ENCODE measurements at places on chromosomes 1 and 21.

- no peak for DNase-seq
These were observed 17.0 kb downstream of the NEK7 start for GRCh38 chr1:198173832-198174231.

DNA sequence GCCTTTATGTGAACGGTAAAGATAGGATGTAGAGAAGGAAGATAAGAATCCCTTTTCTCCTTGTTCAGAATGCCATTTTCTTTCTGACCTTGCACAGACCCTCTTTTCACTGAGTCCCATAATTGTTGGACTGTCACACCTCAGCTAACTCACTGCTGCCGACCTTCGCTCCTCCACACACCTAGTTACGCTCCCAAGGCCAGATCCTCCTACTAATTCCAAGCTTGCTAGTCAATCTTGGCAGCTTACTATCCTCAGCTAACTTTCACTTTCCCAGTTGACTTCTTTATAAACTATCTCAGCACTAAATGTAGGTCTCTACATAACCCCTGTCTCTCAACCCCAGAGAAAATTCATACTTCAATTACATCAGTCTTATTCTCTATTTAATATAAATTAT is 471.8 kb upstream of the PRMT6 start:
- no peak for DNase-seq

- DNase-seq, result no peak
These were observed 30.5 kb downstream of the OR10J1 start for GRCh38 chr1:159469921-159470533.

- no peak for DNase-seq
These were observed 48.0 kb upstream of the SLC16A1 start for GRCh38 chr1:113003751-113004690.

GRCh38 chr1:85240643-85241042 is 18.8 kb downstream of the C1orf52 start:
- DNase-seq, result no peak

DNA sequence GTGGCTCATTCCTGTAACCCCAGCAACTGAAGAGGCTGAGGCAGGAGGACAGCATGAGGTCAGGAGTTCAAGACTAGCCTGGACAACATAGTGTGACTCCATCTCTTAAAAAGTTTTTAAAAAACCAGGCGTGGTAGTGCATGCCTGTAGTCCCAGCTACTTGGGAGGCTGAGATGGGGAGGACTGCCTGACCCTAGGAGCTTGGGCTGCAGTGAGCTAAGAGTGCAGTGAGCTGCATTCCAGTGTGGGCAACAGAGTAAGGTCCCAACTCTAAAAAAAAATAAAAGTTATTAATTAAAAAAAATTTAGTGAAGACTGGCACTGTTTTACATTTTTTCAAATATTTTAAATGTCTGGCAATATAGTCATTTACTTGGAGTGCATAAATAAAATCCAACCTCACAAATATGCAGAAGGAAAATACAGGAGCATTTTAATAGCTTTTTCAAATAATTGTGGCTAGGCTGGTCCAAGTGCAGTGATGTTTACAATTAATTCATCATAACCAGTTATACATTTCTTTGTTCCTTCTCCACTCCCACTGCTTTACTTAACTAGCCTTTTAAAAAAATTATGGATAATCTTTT is 10.8 kb downstream of the ZBTB8OS start:
- DNase-seq, result no peak

DNA sequence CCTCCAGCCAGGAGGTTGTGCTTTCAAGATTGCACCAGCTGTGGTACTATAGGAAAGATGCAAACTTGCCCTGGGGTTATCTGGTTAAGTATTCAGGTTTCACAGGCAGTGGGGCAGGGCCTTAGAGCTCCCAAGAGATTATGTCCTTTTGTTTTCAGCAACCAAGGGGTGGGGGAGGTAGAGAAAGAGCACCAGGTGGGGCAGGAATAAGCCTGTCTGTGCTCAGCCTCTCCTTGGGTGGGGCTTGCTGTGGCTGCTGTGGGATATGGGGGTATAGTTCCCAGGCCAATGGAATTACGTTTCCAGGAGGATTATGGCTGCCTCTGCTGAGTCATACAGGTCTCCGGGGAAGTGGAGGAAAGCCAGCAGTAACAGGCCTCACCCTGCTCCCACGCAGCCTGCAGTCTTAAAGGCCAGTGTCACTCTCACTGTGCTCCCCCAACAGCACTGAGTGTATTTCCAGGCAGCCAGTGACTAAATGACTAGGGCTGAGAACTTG is 508.6 kb downstream of the RWDD3 start:
- DNase-seq, result no peak

DNA sequence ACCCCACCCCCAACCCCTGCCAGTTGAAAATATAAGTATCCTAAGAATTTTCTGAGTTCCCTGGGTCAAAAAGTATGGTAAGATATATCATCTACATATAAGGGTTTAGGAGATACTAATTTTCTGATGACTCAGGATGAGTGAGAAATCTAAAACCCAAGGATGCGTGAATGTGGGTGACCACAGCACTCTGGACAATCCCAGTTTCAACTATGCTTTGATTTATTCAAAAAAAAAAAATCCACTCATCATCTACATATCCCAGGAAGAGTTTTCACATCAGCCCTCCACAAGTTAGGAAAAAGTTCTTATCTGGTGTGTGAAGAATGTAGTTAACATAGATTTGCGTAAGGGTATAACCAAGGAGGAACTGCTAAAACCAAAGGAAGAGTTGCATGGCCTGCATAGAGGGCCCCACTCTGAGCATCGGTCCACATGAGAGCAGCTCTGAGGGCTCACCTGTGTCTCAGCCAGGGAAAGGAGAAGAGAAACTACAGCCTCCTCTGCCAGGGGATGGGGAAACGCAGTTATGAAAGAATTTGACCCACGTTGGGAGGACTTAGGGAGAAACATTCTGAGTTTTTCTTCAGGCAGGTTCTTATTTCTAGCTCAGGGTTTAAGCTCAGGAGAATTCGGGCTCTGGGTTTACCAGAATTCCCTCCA is 18.8 kb downstream of the LAMB3 start:
- DNase-seq, result no peak
